ENCODE measurements at places on chromosomes 12 and 14.

GRCh38 chr12:2876431-2877046 is 435 bp downstream of the FOXM1 start:
- no peak for DNase-seq

DNA sequence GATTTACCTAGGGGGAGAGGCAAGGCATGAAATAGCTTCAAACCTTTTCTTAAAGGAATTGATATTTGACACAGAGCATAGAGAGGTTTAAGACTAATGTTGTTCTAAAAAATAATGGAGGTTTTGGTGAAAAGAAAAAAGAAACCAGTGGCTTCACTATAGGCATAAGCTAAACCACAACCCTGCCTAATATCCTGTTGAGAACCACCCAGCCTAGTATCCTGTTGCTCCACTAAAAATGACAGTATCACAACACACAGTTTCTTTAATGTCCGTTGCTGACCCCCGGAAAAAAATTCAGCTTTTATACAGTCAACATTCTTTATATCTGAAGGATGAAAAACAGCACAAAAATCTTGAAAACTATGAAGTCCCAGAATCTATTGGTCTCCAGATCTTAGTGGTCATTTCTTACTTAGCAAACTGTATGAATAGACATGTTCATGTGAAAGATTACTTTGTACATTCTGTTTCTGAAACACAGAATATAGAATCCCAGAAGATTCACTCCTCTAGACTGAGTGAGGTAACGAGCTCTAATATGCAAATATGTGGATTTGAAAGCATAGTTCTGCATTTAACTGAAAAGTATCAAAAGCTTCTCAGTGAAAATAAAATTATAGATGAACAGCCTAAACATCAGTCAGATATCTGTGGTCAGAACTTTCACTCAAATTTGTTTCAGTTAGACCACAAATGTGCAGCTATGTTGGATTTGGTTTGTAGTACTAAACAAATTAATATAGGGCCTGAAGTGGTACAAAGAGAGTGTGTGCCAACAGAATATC is 40.5 kb downstream of the GALC start:
- no peak for DNase-seq

GRCh38 chr14:93072659-93073357 is 42.9 kb downstream of the ITPK1 start:
- no peak for DNase-seq

GRCh38 chr14:45553981-45554380 is 301.0 kb upstream of the MIS18BP1 start:
- DNase-seq = no peak

DNA sequence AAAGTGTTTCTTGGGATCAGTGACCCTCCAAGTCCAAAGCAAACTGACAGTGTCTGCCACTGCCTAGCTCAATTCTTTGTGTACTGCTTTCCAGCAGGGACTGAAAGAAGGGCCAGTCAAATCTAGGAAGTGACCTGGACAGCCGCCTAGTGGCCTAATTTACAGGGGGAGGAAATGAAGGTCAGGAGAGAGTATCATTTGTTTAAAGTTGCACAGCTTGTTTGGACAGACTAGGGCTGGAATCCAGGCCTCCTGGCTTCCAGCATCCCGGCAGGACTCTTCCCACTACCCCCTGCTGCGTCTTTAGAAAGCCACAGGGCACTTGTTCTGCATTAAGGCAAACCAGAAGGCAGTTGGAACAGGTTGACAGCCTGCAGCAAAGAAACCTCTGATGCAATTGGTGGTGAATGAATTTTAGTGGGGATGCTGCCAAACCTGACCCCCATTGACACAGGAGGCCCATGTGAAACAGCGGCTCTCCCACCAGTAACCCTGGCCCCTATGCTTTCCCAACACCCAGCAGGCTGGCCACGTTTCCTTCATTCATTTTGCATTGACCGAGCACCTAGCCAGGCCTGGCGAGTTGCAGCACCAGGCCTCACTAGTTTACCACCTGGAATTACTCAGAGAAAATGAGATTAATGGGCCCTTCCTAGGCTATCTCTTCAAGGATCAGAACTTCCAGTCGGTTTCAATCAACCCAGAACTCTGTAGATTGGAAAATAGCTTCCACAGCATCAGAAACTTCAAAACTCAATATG is 28.2 kb downstream of the GALNT16 start:
- peak; percentile 48 for DNase-seq

DNA sequence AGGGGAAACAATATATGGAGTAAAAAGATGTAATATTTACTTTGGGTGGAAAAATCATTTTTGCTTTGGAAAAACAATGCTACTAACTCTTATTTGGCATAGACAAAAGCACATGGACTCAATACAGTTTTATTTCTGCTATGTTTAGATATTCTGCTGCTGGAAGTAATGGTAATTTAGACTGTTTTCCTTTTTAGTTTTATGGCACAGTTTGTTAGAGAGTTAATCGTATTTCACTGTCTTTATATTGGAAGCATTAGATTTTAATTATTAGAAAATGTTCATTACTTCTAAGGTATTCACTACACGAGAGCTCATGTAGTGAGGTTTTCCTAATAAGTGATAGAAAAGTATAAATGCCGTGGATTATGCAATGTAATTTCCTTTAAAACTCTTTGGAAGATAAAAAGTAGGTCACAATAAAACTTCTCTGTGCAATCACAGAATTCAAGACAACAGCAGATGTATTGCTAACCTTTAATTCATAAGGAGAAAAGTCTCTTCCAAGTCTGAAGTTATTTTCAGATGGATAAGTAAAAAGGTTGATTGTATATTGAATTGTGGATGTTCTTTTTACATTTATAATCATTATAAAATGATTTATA is 851.8 kb downstream of the TMTC2 start:
- DNase-seq = no peak

DNA sequence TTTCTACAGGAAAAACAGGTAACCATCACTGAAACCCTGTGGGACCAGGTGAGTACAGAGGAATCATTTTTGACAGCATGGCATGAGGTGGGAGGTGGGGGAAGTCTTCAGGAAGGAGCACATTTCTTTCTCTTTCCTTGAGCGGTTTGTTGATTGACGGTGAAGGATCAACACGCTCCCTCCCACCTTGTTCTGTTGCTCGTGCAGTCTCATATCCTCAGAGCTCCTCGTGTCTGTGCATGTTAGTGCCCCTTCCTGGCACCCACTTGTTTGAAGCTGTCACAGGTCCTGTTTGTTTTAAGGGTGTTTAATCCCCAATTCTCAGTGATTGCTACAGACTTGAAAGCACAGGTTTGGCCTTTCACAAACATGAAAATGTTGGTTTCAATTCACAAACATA is 4.4 kb downstream of the C12orf54 start:
- DNase-seq = no peak

DNA sequence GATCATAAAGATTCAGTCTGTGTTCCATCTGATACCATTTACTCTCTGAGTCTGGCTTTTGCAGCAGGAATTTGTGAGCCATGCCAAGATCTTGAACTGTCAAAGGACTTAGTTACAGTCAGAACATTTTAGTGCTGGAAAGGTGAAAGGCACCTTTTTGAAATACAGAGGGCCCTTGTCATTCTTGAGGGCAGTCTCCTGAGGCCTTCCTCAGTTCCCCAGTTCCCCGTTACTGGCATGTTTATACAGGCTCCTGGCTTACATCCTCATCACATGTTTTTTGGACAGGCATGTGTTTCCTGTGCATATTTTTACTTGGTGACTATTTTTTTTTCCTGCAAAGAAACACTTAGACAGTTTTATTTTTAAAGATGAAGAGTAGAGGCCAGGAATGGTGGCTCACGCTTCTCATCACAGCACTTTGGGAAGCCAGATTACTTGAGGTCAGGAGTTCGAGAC is 21.0 kb downstream of the CFAP54 start:
- no peak for DNase-seq

GRCh38 chr14:37899365-37899764 is 303.9 kb downstream of the TTC6 start:
- no peak for DNase-seq

DNA sequence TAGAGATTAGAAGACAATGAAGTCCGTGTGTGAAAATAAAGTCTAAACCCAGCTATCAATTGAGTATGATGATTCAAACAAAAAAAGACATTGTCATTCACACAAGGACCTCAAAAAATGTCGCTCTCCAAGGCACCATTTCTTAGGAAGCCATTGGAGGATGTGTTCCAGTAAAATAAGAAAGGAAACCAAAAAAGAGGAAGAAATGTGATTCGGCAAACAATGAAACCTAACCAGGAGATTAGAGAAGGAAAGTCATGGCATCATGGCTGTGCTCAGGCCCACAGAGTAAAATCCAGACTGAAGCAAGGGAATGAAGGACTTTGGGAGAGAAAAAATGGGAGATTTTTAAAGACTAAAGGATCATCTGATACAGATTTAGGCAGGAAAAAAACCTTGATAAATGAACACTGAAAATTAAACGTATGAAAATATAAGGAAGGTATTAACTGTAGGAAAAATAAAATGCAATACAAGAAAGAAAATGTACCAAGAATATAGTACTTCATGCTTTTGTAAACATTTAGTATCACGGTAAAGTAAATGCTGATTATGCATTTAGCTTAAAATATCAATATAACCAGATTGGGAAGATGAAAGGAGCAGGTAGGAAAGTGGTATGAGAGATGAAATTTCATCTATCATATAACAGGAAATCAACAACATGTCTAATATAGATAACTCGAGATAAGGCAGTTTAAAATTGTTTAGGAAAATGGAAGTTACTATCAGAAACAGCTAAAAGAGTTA is 38.2 kb upstream of the MTHFD1 start:
- no peak for DNase-seq

GRCh38 chr12:6539314-6539682 is 5.0 kb downstream of the GAPDH start:
- DNase-seq = no peak

- no peak for DNase-seq
Measured at GRCh38 chr14:71333705-71334104, 426.4 kb downstream of the PCNX1 start.

- DNase-seq = no peak
Measured at GRCh38 chr12:94563286-94563685, 87.1 kb downstream of the TMCC3 start.

- no peak for DNase-seq
Measured at GRCh38 chr14:64719601-64720000, 15.4 kb downstream of the PLEKHG3 start.

- no peak for DNase-seq
Measured at GRCh38 chr12:53391724-53392123, 11.7 kb downstream of the SP1 start.

- no peak for DNase-seq
Measured at GRCh38 chr12:98893126-98893674, 248.1 kb downstream of the APAF1 start.

DNA sequence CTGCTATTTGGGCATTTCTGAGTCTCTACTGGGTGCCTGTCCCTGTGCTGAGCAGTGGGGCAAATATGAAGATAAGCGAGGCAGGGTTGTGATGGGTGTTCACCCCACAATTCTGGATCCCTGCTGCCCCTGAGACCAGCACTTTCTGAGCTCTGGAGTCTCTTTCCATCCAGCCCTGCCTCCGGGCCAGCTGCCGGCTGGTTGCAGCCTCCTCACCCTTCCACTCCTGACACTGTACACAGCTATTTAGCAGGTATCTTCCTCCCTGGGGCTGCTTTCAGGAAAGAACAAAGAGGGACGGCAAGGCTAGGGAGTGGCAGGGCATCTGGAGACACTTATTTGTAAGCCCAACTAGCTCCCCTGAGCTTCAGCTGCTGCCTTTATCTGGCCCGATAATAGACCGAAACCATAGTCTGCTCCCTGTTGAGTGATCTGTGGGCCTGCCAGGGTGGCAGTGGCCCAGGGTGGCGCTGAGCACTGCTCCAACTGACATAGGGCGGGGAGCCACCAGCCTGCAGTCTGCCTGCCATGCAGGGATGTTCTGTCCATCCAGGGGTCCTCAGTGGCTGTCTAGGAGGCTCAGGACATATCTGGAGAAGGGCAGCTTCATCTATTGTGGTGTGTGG is 7.6 kb upstream of the KRT80 start:
- DNase-seq = peak; percentile 35

DNA sequence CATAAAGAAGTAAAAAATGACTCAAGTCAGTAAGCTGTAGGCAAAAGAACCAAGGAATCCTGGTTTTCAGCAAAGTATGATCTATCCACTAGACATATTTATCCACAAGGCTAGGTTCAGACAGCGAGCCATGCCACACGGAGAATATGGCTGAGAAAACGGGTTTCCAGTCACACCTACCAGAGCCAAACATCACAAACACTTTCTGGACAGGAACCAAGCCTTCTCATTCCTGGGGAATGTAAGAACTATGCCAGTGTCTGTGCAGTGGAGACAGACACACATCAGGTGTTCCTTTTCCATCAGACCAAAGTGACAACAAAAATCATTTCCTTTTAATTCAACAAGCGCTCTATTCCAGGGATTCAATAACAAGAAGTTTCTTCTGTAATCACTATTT is 41.1 kb downstream of the AREL1 start:
- DNase-seq = no peak

- no peak for DNase-seq
Measured at GRCh38 chr12:112824701-112825100, 33.2 kb downstream of the RPH3A start.

DNA sequence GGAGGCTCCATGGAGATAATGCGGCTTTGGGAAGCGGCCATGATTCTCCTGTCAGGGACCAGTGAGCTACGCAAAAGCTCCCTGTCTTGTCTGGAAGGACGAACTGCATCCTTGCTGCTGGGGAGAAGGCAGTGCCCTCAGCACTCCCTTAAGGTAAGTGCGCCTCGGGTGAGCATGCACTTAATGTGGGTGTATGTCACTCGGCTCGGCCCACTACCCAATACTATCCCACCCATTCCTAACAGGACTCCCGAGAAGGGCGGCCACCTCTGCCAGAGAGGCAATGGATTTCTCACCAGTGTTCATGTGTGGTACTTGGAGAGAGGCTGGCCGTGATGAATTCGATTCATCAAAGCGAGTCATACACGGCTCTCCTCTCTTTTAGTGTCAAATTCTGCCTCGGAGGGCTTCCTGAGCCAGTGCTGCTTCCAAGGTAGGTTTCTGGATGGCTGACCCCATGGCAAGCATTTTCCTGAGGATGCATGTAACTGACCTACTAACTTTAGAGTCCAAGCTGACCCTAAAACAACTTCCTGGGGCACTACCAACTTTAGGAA is 151.7 kb upstream of the RTL1 start:
- DNase-seq = no peak

- DNase-seq = no peak
Measured at GRCh38 chr14:45492876-45493275, 239.9 kb upstream of the MIS18BP1 start.

DNA sequence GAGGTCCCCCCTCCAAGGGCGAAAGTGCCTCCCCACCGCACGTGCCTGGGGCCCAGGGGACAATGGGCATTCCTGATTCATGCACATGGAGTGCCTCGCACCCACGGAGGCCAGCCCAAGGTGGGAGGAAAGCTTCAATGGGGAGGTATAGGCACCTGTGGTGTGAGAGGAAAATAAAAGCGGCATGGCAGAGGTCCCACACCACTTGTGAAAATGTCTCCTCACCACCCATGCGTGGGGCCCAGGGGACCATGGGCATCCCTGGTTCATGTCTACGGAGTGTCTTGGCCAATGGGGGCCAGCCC is 384.7 kb downstream of the ALG10 start:
- DNase-seq = no peak

- DNase-seq = no peak
Measured at GRCh38 chr12:6823182-6824084, 1.8 kb downstream of the GPR162 start.
